ENCODE measurements at places on chromosomes 16 and 17. TPM values are rescaled to one million over a fixed set of nuclear protein-coding genes. Genes with fewer than 3 reads are reported as not detected.

DNA sequence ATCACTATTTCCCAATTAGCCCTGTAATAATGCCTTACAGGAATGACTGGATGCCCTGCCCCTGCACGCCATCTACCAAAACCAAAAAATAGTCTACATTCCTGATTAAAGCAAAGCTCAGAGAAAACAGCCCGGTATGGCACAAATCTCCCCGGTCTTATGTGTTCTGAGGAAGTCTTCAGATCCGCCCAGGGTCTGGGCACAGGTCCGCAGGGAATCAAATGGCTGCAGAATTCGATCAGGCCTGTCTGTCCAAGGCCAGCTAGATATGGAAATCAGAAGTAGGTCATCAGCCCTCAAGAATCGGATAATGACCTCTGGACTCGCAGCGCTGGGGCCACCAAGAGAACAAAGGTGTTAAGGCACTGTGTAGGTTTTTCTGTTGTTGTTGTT lies 171.0 kb downstream of the ZFHX3 start:
- no peak overlapping the region for H3K4me3 ChIP-seq
- peak overlapping the region; percentile 37 for H3K27ac ChIP-seq
- H3K36me3 ChIP-seq, result no peaks in the 10 kb centered on the region
- H3K27me3 ChIP-seq, result no peaks in the 10 kb centered on the region
- peaks cover 58% of the 10 kb centered on the region for H3K4me1 ChIP-seq

GRCh38 chr17:67047382-67047781 lies 3.0 kb downstream of the CACNG1 start:
- no peak overlapping the region for H3K4me3 ChIP-seq
- DNase-seq, result no peak
- no peaks in the 10 kb centered on the region for H3K4me1 ChIP-seq
- H3K27ac ChIP-seq, result no peak overlapping the region

DNA sequence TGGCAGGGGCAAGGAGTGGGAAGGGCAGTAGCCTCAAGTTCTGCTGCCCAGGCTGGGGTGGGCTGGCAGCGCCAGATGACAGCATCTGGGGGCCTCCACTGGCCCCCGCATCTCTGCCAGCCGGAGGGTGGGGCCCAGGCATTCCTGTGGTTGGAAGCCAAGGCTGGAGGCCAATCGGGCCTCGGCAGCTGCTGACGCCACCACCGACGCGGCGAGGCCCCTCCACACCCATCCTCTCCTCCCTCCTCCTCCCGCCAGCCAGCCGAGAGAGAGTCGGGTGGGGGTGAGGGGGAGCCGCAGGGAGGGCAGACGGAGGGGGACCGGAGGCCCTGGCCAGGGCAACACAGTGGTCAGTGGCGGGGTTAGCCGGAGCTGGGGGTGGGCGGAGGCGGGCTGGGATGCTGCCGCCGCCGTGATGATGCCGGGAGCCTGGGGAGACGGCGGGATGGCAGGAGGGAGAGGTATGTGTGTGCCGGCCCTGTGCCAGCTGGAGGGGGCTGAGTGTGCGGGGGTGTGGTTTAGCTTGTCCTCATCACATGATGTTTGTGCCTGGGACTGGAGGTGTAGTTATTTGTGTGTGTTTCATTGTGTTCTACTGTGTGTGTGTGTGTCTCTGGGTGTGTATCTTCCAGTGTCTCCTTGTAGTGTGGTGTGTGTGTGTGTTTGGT lies 36.6 kb downstream of the ARHGAP23 start:
- peaks cover 32% of the 10 kb centered on the region for H3K36me3 ChIP-seq
- no peak for DNase-seq
- peak overlapping the region; percentile 80 for H3K4me3 ChIP-seq
- no peaks in the 10 kb centered on the region for H3K27me3 ChIP-seq

DNA sequence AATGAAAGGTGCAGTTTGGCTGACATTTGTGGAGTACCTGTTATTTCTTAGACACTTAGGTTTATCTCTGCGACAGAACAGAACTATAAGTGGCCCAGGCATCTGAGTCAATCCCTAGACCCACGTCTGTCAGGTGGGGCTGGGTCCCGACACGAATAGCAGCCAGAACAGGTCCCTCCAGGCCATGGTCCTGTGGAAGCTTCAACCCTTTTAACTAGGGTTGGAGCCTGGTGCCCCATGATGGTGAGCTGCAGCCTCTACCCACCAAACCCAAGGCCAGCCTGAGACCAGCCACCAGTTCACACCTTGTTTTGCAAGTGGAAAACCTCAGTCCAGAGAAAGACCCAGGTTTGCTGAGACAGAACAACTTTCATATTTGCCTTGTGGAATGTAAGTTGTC lies 74.6 kb upstream of the TMEM97 start:
- no peak for DNase-seq
- no peaks in the 10 kb centered on the region for H3K4me1 ChIP-seq
- H3K36me3 ChIP-seq, result no peaks in the 10 kb centered on the region
- no peak overlapping the region for H3K27ac ChIP-seq

- no peaks in the 10 kb centered on the region for H3K27me3 ChIP-seq
- H3K4me3 ChIP-seq, result no peak overlapping the region
- peaks cover 1% of the 10 kb centered on the region for H3K4me1 ChIP-seq
- no peak for DNase-seq
Measured at GRCh38 chr17:50052822-50053653, 2.9 kb upstream of the ITGA3 start.

GRCh38 chr17:6035801-6036394 lies 34.3 kb upstream of the WSCD1 start:
- DNase-seq, result no peak
- no peaks in the 10 kb centered on the region for H3K4me1 ChIP-seq
- no peaks in the 10 kb centered on the region for H3K36me3 ChIP-seq

DNA sequence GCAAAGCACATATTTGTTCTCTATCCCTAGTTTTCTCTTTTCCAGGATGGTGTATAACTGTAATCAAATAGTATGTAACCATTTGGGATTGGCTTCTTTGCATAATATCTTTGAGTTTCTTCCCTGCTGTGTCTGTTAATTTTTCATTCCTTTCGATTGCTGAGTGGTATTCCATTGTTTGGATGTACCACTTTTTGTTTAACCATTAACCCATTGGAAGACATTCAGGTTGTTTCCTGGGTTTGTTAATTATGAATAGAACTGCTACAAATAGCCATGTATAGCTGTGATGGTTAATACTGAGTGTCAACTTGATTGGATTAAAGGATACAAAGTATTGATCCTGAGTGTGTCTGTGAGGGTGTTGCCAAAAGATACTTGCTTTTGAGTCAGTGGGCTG lies 4.6 kb upstream of the SLFN13 start:
- H3K27me3 ChIP-seq, result no peaks in the 10 kb centered on the region
- no peaks in the 10 kb centered on the region for H3K36me3 ChIP-seq
- H3K4me1 ChIP-seq, result no peaks in the 10 kb centered on the region

CES1 gene
- 24.8 TPM for total RNA-seq

MPDU1 gene
- total RNA-seq, result 38.9 TPM

TIGD7 gene
- total RNA-seq, result 5.1 TPM

BCAR1 gene
- total RNA-seq, result 166 TPM

ASPA gene
- 2.6 TPM for total RNA-seq

Measured in thoracic aorta (tissue), 2 donors.